ENCODE measurements at places on chromosomes 16 and 17.

DNA sequence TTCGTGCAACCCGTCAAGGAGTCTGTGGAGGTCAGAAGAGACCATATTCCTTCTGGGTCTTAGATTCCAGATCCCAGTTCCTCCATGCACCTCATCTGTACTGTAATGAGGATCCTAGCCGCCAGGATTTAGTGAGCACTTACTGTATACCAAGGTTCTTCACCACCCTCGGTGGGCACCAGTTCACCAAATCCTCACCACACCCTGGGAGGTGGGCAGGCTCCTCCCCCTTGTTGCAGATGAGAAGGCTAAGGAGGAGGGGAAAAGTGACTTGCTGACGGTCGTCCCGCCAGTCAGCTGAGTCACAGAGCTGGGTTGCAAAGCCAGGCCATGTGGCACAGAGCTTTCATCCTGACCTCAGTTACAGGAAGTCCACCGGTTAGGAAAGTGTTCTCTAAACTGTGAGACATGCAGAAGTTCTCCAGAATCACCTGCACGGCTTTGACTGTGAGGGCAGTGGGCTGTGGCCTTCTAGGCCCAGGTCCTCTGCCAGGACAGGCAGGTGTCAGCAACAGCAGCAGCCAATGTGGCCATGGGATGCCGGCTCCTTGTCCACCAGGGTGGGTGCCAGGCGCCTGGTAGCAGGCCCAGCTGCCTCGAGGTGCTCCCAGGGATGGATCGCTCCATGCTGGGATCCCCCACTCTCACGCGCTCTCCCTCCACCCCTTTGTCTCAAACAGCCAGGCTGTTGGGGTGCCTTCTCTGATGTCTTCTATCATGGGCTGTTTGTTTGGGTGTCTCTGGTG is 240.3 kb upstream of the GSE1 start:
- DNase-seq: peak; percentile 90

DNA sequence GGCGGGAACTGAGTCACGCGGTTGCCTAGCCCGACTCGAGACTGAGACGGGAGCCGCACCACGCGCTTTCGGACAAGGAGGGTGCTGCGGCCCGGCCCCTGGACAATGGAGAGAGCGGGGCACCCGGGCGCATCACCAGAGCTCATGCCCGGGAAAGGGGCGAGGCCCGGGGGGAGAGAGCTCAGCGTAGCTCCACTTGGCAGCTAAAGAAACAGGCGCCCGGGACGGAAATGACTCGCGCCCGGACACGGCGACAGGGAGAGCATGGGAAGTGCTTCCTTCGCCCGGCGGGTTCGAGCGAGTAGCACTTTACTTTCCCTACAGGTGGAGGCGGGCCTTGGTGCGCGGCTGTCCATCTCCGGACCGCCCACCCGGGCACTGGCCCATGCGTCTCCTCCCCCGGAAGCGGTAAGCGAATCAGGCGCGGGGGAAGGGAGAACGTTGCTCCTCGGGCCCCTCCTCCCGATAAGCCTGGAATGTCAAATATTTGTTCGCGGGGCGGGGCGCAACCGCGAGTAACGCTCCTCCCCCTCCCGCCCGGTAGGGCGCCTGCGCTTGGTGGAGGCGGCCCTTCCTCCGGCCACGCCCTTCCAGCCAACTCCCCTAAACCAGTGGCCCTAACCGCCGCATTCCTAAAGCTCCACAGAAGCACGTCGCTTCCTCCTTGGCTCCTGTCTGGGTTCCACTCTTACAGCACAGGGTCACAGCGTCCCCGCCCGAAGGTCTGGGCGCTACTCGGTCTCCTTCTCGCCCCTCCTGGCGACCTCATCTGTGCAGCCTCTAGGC is 1.5 kb upstream of the ESRP2 start:
- DNase-seq: peak; percentile 100

DNA sequence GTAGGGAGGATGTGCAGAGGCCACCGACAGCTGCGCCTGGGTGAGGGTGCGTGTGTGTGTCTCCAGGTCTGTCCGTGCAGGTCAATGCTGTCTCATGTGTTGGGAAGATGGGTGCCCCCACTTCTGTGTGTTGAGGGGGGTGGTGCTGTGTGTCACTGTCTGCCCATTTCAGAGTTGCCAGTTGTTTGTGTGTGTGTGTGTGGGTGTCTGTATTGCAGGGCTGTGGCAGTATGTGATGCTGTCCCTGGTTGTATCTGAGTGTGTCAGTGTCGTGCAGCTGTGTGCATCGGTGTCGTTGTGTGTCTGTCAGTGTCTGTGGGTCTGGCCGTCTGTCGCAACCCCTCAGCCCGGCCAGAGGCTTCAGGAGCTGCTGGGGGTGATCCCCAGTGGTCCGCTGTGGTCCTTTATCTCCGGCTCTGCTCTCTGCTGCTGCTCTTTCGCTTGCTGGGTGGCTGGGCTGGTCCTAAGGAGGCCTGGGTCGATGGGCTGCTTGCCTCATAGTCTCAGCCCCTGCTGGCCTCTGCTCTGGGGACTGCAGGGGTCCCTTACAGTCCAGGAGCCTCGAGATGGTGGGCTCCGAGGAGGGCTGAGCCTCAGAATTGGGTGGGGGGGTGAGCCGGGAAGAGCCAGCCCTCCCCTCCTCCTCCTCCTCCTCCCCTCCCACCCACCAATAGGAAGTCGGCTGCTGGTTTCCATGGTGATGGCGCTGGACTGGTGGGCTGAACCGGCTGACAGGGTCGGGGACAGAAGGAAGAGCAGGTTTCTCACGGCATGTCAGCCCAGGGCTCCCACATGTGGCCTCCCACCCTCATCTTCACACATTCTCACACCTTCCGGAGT is at the start of gene TSPOAP1:
TSS of gene TSPOAP1 (minus strand) at position 601 of the 840 bp plus-strand sequence. CDS start 875 bp downstream, outside the sequence.
- DNase-seq: no peak

- DNase-seq: no peak
Observed at GRCh38 chr17:80145076-80146075, 1.6 kb downstream of the EIF4A3 start.

GRCh38 chr17:64073771-64074703 is 53.6 kb upstream of the ICAM2 start:
- no peak for DNase-seq

DNA sequence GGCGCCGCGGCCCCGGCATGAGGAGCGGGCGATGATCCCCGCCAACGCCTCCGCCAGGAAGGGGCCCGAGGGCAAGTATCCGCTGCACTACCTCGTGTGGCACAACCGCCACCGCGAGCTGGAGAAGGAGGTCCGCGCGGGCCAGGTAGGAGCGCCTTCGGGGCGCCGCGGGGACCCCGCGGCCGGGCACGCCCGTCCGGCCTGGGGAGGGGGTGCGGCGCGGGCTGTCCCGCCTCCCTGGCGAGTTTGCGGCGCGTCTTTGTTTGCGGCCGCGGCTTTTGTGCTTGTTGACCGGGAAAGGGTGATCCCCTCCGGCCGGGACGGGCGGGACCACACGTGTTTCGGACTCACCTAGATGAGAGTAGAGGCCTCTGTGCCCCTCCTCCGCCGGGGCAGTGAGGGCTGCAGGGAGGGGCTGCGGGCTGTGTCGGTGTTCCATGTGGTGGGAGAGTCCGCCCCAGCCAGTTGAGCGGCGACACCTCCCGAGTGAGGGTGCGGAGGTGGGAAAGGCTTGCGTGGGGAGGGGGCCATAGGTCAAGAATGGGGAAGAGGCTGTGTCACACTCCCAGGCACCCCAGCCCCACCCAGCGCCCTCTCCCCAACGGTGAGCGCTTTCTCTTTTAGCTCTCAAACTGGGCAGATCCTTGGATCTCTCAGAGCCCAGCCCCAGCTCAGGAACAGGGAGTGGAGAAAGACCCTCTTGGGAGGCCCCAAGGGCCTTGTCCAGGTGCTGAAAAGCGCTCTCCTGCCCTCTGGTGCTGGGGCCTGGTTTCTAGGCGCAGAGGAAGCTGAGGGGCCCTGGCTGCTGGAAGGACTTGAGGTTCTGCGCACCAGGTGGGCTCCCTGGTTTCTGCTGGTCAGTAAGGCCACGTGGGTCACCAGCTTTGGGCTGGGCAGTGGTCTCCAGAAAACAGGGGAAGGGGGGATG is 923 bp downstream of the ANKRD13B start:
- no peak for DNase-seq

GRCh38 chr17:43637563-43638323 is 24.0 kb downstream of the MEOX1 start:
- no peak for DNase-seq
